ENCODE measurements at places on chromosomes 16 and 17. TPM values are rescaled to one million over a fixed set of nuclear protein-coding genes. Genes with fewer than 3 reads are reported as not detected.

PPL gene
- total RNA-seq = not detected

DNA sequence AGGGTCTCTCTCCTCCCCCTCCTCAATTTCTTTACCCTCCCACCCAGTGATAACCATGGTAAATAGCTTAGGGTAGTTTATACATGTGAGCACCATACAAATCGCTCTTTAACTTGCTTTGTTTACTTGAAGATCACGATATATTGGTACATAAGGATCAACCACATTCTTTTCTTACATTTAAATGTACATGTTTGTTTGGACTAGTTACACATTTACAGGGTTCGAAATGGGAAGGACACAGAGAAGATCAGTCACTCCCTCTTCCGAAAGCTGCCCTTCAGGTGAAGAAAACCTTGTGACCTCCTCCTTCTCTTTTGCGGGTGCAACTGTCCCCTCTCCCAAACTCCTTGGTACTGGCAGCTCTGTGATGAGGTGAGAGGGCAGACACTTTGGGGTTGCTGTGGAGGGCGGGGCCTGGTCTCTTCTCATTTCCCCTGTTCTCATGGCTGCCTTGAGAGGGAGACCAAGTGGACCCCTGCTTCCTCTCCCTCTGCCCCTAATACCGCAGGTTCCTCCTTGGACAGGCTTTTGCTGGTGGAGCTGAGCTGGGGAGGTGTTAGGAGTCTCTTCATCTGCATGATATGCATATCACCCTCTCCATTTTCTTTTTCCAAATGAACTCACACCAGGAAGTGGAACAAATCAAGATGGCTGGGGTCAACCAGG, 4.7 kb upstream of the PIK3R6 start:
- DNase-seq = no peak

DNA sequence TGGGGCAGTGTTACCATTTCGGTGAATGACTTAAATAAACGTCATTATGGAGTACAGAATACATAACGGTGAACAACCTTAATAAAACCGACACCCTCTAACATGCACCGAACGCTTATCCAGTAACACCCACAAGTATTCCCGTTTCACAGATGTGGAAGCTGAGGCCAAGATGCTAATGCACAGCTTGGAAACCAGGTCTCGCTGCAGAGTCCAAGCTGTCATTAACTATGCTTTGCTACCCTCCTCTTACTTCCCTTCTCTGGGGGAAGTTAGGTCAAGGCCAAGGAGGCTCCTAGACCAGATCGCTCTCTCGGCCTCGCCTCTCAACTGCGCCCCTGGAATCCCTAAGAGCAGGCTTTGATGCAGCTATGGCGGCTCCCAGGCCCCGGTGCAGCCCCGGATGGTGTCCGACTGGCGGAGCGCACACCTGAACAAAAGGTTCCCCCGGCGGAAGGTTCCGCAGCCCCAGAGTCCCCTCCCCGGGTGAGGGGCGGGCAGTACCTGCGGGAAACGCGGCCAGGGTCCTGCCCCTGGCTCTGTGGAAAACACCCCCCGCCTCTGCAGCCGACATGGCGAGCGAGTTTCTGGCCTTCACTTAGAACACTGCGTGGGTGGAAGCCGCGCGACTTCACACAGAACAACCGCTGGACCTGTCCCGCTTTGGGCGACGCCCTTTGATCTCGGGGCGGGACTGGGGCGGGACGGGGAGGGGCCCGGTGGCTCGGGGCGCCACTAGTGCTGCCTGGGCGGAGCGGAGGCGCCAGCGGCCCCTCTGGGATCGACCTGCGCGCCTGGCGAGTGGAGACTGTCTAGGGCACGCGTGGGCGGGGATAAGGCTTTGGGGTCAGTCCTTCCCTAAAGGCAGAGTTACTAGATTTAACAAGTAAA, at the start of gene CPPED1:
Gene CPPED1 (minus strand): TSS at position 685 of the 891 bp plus-strand sequence. CDS start 111 bp downstream, at position 574.
- DNase-seq = peak; percentile 88

- DNase-seq = no peak
Measured at GRCh38 chr17:50775926-50776325, 8.6 kb upstream of the ANKRD40CL start.

- DNase-seq = no peak
Measured at GRCh38 chr16:86896976-86897375, 318.6 kb downstream of the FOXL1 start.

- no peak for DNase-seq
Measured at GRCh38 chr17:49572226-49572625, 3.4 kb upstream of the NXPH3 start.

SYCE1L gene
- 12.9 TPM for total RNA-seq

- no peak for DNase-seq
Measured at GRCh38 chr16:82302042-82302727, 132.2 kb upstream of the MPHOSPH6 start.

KRT12 gene
- not detected for total RNA-seq

All from naive thymus-derived CD8-positive, alpha-beta T cell (primary cell).